Stimulated activated CD8-positive, alpha-beta memory T cell treated with anti-CD3 and anti-CD28 coated beads, Interleukin-15, amount 100 ng/mL, for 4 hours (primary cell): ENCODE measurements at places on chromosomes 16 and 17.

GRCh38 chr17:67514998-67515397 lies 137.9 kb downstream of the PITPNC1 start:
- no peak for DNase-seq

DNA sequence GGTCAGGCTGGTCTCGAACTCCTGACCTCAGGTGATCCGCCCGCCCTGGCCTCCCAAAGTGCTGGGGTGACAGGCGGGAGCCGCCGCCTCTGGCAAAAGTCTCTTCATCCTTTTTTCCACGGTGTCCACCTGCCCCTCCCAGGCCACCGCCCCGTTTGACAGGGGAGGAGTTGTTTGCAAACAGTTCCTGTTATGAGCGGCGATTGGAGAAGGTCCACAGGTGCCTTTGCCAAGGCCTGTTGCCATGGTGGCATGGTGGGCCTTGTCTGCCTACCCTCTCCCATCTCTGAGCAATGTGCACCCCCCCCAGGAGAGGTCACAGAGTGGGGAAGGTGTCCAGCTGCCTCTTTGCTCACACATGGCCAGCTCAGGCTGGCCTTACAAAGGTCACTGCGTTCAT lies 16.0 kb upstream of the RAP1GAP2 start:
- no peak for DNase-seq

DNA sequence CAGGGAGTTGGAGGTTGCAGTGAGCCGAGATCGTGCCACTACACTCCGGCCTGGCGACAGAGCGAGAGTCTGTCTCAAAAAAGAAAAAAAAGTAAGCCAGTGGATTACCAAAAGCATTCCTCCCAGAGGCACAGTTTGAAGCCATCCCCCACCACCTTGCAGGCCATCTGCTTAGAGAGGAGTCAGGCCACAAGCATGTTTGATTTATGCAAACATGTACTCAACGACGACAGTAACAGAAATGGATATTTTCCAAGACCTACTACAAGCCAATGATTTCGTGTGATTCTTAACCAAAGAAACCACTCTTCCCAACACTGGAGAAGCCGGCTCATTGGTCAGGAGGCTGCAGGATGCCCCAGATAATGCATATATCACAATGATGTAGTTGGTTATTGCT lies 34.8 kb downstream of the MYH13 start:
- DNase-seq = no peak

DNA sequence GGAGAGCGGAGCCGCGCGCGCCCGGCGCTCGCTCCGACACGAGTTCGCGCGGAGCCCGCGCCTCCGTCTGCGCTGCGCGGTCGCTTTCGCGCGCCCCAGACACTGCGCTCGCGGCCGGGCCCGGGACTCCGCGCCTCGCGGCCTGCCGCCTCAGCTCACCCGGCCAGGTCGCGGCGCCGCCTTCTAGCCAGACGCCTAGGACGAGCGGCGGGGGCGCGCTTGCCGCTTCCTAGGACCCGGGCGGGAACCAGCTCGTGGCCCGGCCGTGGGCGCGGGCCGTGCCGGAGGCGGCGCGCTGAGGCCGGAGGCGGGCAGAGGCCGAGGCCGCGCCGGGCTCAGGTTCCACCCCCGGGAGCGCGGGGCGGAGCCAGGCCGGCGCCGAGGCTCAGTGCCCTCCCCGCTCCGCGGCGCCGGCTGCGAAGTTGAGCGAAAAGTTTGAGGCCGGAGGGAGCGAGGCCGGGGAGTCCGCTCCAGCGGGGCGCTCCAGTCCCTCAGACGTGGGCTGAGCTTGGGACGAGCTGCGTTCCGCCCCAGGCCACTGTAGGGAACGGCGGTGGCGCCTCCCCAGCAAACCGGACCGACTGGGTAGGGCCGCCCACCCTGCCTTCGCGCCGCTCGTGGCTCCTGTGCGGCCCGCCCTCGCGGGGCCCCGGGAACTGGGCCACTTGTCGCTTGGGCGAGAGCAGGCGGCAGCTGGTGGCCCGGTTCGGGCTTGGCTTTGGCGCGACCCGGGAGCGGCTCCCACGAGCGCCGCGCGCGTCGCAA lies at the start of gene SPHK1:
Gene SPHK1 (plus strand): TSS at position 388 of the 765 bp plus-strand sequence. CDS start 1,036 bp downstream, outside the sequence.
- DNase-seq = peak; percentile 19

- DNase-seq = no peak
Measured at GRCh38 chr17:29024316-29024952, 18.5 kb upstream of the PIPOX start.

GRCh38 chr17:7852262-7852670 lies 2.6 kb upstream of the TMEM88 start:
- no peak for DNase-seq

DNA sequence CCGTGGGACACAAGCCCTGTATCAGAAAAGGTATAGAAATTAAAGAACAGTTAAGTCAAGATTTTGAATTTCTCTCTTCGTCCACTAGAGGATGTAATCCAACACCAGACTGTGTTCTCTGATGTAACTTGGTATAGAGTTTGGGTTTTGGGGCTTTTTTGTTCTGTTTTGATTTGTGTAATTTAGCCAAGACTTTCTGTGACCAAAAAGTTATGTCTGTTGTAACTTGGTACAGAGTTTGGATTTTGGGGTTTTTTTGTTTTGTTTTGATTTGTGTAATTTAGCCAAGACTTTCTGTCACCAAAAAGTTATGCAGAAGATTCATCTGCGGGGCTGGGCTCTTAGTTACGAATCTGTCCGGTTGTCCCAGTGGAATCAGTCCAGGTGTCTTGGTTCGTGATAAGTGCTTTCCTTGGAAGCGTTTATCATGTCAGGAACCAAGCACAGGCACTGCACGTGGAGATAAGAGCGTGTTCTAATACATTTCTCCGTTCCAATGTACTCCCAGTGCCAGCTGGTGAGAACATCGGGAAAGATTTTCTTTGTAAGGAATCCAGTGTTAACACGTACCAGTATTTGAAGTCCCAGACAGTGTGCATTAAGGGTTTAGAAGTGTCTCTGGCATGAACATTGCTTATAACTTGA lies 44.1 kb upstream of the SEC14L1 start:
- DNase-seq = no peak

DNA sequence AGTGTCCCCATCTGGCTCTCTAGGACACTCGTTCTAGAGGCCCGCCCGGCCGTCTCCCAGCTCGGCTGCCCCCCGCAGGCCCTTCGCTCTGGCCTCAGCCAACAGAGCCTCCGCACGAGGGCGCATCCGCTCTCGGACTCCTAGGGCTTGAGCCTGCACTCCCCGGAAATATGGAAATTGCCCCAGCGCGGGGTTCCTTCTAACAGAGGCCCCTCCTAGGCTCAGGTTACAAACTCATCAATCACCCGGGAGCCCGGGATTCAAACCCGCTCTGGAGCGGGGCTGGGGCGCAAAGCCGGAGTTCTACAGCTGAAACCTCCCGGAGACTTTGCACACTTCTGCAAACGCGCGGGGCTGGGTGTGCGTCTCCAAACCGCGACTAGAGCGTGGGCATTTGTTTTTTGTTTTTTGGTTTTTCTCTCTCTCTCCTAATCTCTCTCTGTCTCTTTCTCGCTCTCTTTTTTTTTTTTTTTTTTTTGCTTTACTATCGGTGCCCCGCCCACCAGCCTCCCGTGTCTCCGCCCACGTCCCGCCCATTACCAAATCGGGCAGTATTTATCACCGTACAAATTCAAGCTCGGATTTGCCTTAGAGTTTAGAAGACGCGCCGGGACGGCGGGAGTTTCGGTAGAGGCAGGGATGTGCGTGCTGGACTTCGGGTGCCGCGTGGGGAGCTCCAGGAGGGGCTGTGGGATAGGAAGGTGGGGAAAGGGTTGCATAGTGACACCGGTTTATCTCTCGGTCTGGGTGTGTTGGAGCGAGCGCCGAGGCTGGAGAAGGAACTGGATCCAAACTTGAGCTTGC lies 2.4 kb upstream of the FOXL1 start:
- no peak for DNase-seq

GRCh38 chr17:76354747-76355310 lies 1.1 kb upstream of the PRPSAP1 start:
- no peak for DNase-seq

GRCh38 chr16:66900721-66901441 lies 17.8 kb downstream of the CDH16 start:
- no peak for DNase-seq

GRCh38 chr16:11258553-11259492 lies 2.8 kb upstream of the SOCS1 start:
- no peak for DNase-seq

DNA sequence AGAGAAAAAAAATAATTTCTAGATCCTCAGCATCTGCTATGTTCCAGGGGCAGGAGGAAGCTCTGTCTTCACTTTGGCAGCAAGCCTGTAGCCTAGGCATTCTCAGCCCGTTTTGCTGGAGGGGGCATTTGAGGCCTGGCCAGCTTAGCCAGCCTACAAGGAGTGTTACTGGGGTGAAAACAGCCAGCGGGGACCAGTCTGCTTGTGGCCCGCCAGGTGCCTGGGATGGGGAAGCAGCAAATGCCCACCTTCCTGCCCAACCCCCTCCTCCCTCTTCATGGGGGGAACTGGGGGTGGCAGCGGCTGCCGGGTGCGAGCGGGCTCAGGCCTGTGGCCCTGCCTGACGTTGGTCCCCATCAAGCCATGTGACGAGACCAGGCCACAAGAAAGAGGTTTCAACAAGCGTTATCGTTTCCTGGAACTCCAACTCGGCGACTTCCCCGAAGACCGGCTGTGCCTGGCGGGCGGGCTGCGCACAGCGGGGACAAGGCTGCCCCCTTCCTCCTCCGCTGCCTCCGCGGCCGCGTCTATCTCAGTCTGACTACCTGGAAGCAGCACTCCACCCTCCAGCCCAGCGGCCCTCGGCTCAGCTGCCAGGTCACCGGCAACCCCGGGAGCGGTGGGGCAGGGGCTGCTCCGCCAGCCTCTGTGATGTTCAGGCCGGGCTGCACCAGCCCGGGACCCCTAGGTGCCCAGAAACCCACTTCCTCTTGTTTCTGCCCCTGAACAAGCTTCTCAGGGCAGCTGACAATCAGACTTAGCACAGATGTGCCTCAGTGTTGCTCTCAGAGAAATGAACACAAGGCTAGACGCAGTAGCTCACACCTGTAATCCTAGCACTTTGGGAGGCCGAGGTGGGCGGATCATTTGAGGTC lies 22.9 kb downstream of the SOCS1 start:
- peak; percentile 82 for DNase-seq

DNA sequence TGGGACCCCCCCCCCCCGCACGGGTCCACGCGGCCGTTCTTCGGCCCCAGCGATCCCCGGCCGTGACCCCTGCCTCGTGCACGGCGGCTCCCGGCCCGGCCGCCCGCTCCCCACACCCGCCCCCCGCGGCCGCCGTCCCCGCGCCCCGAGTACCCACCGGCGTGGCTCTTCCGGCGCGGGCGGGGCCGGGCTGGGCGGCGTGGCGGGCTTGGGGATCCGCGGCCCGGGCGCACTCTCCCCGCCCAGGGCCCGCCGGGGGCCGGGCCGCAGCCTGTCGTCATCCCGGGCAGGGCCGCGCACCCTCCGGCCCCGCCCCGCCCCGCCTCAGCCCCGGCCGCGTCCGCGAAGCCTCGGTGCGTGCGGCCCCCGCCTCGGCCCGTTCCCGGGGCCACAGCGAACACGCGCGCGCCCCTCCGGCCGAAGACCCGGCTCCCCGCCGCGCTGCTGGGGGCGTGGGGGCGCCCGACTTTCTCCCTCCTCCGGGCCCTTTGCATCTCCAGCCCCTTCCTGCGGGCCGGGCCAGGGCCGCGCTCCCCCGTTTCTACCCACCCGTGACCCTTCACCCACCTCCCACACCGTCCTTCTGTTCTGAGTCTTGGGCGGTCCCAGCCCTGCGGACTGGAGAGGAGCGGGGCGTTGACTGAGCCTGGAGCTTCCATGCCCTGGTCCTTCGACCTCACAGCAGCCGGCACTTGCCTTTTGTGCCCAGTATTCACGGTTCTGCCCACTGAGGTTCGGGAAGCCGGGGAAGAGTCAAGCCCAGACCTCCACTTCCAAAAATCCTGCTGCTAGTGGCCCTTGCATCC lies 840 bp downstream of the MYO1C start:
- no peak for DNase-seq

- DNase-seq = no peak
Measured at GRCh38 chr16:56985288-56985961, 3.9 kb upstream of the NLRC5 start.

GRCh38 chr17:76920364-76921139 lies 52.3 kb downstream of the MGAT5B start:
- DNase-seq = no peak

- DNase-seq = no peak
Measured at GRCh38 chr17:40447806-40448205, 4.6 kb downstream of the IGFBP4 start.

GRCh38 chr16:9401173-9401572 lies 309.7 kb downstream of the HAPSTR1 start:
- no peak for DNase-seq

DNA sequence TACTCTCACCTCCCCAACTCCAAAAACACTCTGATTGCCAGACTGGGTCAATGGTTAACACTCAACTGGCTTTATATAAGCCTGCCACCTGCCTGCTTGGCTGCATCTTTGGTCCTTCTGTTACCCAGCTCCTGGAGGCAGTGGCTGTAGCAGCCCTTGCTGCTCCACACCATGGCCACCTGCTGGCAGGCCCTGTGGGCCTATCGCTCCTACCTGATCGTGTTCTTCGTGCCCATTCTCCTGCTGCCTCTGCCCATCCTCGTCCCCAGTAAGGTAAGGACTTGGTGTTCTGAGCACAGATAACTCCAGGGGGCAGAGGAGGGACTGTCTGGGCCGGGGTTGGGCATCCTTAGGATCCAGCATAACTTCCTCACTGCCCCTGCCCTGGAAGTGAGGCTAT lies at the start of gene SLC13A2:
Gene SLC13A2 (plus strand): TSS at position 103 of the 400 bp plus-strand sequence. CDS start 69 bp downstream, at position 172.
- DNase-seq = no peak

GRCh38 chr17:40178021-40178601 lies 841 bp downstream of the RAPGEFL1 start:
- DNase-seq = no peak

GRCh38 chr16:2470234-2470601 lies 879 bp upstream of the NTN3 start:
- DNase-seq = no peak

- no peak for DNase-seq
Measured at GRCh38 chr17:77579682-77580081, 378.8 kb upstream of the TNRC6C start.

DNA sequence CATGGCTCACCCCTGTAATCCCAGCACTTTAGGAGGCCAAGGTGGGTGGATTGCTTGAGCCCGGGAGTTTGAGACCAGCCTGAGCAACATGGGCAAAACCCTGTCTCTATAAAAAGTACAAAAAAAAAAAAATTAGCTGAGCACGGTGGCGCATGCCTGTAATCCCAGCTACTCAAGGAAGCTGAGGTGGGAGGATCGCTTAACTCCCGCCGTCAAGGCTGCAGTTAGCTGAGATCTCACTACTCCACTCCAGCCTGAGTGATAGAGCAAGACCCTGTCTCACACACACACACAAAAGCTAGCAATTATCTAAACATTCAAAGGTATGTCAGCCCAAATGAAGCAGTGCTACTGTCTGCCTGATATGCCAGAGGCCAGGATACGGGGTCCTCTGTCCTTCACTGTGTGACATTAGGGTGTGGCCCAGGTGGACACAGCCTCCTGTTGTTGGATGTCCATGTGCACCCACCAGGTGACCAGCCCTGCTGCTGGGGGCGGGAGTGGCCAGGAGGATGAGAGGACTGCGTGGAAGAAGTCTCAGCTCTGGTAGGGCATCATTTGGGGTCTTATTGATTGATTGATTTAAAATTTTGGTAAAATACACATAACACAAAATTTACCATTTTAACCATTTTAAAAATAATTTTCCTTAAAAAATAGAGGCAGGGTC lies 3.9 kb downstream of the NLRC3 start:
- no peak for DNase-seq
